Breast epithelium (tissue), 4 donors: ENCODE measurements at places on chromosomes 13 and 19. TPM values are rescaled to one million over a fixed set of nuclear protein-coding genes. Genes with fewer than 3 reads are reported as not detected.

GRCh38 chr13:33352041-33352440 is 66.5 kb upstream of the STARD13 start:
- no peak overlapping the region for H3K4me3 ChIP-seq
- DNase-seq: no peak
- H3K27me3 ChIP-seq: no peaks in the 10 kb centered on the region
- no peaks in the 10 kb centered on the region for H3K4me1 ChIP-seq
- H3K36me3 ChIP-seq: no peaks in the 10 kb centered on the region

CADM4 gene
- total RNA-seq: 18.0 TPM

SIGLEC12 gene
- total RNA-seq: not detected

DNA sequence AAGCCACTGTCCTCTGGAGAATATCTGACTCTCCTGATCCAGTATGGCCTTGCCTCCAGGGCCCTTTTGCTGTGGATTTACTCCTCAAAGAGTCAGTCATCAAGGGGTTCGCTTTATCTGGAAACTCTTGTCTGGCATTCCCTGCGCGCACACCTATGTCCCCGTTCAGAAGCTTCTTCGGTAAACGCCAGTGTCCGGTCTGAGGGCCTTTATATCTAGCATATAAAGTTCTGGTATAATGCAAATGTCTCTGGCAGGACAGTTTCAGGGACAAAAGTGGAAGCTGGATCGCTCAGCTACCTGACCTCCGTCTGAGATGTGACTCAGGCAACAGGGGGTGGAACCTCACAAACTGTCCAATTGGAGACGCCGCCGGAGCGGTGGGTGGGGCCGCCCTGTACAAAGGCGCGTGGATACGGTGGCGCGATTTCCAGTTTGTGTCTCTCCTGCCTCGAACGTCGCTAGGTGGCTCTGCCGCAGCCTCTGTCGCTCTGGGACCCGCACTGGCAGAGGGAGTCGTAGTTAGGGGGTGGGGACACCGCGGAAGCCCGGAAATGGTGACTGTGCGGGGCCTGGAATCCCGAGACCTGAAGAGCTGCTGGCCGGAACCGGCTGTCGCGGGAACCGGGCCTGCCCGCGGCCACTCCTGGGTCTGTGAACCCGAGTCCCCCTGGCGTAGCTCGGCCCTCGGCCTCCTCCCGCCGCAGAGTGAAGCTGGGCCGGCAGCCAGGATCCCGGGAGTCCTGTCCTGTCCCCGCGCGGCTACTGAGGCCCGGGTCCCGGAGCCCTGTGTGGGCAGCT is 10.6 kb upstream of the ZNF709 start:
- peak; percentile 97 for DNase-seq
- no peaks in the 10 kb centered on the region for H3K27me3 ChIP-seq
- H3K4me3 ChIP-seq: peak overlapping the region; percentile 62
- no peaks in the 10 kb centered on the region for H3K4me1 ChIP-seq
- peak overlapping the region; percentile 98 for H3K27ac ChIP-seq
- H3K36me3 ChIP-seq: no peaks in the 10 kb centered on the region

KL gene
- 2.9 TPM for total RNA-seq

- no peak overlapping the region for H3K27ac ChIP-seq
- H3K36me3 ChIP-seq: no peaks in the 10 kb centered on the region
- H3K27me3 ChIP-seq: no peaks in the 10 kb centered on the region
- no peaks in the 10 kb centered on the region for H3K4me1 ChIP-seq
- no peak overlapping the region for H3K4me3 ChIP-seq
- DNase-seq: no peak
These were observed 91.3 kb downstream of the ZMYM2 start for GRCh38 chr13:20049558-20050473.

GRCh38 chr19:45768655-45768983 is 433 bp downstream of the SIX5 start:
- H3K4me1 ChIP-seq: peaks cover 6% of the 10 kb centered on the region
- no peak for DNase-seq
- peak overlapping the region; percentile 78 for H3K4me3 ChIP-seq

DNA sequence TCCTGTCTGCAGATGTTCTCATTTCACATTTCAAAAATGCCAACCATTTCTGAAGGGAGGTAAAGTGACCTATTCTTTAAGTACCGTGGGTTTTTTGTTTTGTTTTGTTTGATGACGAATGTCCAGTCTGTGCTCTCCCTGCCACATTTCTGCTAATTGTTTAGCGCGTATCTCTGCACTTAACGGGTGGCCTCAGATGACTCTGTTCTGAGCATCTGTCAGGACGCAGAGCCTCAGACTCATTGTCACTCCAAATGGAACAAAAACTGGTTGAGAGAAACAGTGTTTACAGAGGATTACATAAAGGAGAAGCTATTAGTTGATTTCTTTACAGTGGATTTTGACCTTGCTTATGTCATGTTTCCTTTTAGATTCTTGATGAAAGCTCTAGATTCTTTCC is 23.7 kb downstream of the TPP2 start:
- DNase-seq: no peak
- H3K4me1 ChIP-seq: no peaks in the 10 kb centered on the region
- H3K36me3 ChIP-seq: peaks cover 5% of the 10 kb centered on the region
- H3K27me3 ChIP-seq: no peaks in the 10 kb centered on the region
- H3K27ac ChIP-seq: no peak overlapping the region

ZNF491 gene
- 3.2 TPM for total RNA-seq

- no peaks in the 10 kb centered on the region for H3K4me1 ChIP-seq
- DNase-seq: peak; percentile 60
- H3K4me3 ChIP-seq: peak overlapping the region; percentile 9
- no peaks in the 10 kb centered on the region for H3K36me3 ChIP-seq
- H3K27me3 ChIP-seq: no peaks in the 10 kb centered on the region
These were observed 87.2 kb upstream of the C1QTNF9B start for GRCh38 chr13:23984546-23984945.

ZNF177 gene
- total RNA-seq: 2.9 TPM

- no peak overlapping the region for H3K27ac ChIP-seq
- peaks cover 14% of the 10 kb centered on the region for H3K36me3 ChIP-seq
- H3K4me3 ChIP-seq: no peak overlapping the region
- no peaks in the 10 kb centered on the region for H3K27me3 ChIP-seq
These were observed 25.0 kb downstream of the HNRNPM start for GRCh38 chr19:8469613-8470368.

DNA sequence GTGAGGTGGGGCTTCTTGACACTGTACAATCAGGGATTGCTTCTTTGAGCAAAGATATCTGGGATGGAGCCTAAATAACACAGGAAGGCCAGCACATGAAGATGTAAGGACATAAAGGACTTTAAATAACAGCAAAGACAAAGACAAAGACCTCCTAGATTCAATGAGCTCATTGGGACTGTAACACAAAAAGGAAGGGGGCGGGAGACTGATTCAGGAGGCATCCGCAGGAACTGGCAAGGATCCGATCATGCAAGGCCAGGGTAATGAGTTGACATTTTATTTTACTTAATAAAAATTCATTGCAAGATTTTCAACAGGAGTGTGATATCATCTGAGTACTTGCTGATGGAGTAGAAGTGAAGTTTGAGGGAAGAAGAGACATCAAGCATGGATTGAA is 121.5 kb downstream of the LHFPL6 start:
- no peaks in the 10 kb centered on the region for H3K4me1 ChIP-seq
- no peaks in the 10 kb centered on the region for H3K36me3 ChIP-seq
- no peak for DNase-seq
- no peak overlapping the region for H3K4me3 ChIP-seq
- no peaks in the 10 kb centered on the region for H3K27me3 ChIP-seq
- no peak overlapping the region for H3K27ac ChIP-seq

- peak within 1 kb of the TSS; percentile 96 for H3K27ac ChIP-seq
- no peaks in the 10 kb centered on the region for H3K27me3 ChIP-seq
- H3K36me3 ChIP-seq: no peaks in the 10 kb centered on the region
- peaks cover 23% of the 10 kb centered on the region for H3K4me1 ChIP-seq
- H3K4me3 ChIP-seq: peak within 1 kb of the TSS; percentile 86
These were observed at the start of gene RPS19 for GRCh38 chr19:41859618-41860418. Gene RPS19, plus strand, starts transcription at chr19:41860255. Its CDS starts 520 bp downstream, at chr19:41860775.
